ENCODE measurements at places on chromosomes 1 and 21. TPM values are rescaled to one million over a fixed set of nuclear protein-coding genes. Genes with fewer than 3 reads are reported as not detected.

SIK1 gene
- total RNA-seq, result 8.1 TPM

LINGO4 gene
- total RNA-seq, result not detected

DNA sequence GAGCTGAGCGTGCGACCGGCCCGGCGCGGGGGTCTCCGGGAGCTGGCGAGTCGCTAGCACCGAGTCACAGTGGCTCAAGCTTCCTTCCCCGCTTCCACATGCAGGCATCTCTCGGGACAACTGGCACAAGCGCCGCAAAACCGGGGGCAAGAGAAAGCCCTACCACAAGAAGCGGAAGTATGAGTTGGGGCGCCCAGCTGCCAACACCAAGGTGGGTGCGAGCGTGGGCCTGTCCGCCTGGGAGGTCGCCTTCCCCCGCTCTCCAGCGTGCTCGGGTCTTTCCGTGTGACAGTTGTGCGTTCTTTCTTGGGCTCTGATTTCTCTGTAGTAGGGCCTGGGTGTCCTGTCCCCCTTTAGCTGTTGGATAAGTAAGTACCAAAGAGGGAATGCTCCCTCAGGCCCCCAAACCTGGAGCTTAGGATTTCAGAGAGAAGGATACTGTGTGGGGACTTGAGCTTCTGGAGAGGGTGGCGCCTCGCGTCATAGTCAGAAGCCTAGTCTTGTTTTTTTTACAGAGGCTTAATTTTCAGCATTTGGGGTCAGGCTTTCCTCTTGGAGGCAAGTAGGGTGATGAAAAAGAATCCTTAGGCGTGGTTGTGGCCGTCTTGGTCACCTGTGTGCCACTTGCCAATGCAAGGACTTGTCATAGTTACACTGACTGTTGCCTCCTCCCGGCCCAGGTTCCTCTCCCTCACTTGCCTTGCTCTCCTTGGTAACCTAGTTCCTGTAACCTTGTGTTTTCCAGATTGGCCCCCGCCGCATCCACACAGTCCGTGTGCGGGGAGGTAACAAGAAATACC is 790 bp downstream of the RPS8 start:
- no peak for DNase-seq
- peak overlapping the region; percentile 94 for H3K4me3 ChIP-seq
- H3K27me3 ChIP-seq, result no peaks in the 10 kb centered on the region
- H3K4me1 ChIP-seq, result peaks cover 18% of the 10 kb centered on the region
- H3K36me3 ChIP-seq, result peaks cover 23% of the 10 kb centered on the region
- peak overlapping the region; percentile 93 for H3K27ac ChIP-seq

GRCh38 chr1:79737193-79737592 is 730.7 kb upstream of the ADGRL4 start:
- DNase-seq, result no peak
- no peak overlapping the region for H3K4me3 ChIP-seq
- no peaks in the 10 kb centered on the region for H3K36me3 ChIP-seq
- H3K27ac ChIP-seq, result no peak overlapping the region

GRCh38 chr1:94726981-94727685 is 93.0 kb upstream of the SLC44A3 start:
- no peaks in the 10 kb centered on the region for H3K27me3 ChIP-seq
- H3K36me3 ChIP-seq, result peaks cover 35% of the 10 kb centered on the region
- no peak overlapping the region for H3K27ac ChIP-seq
- no peak overlapping the region for H3K4me3 ChIP-seq
- peaks cover 3% of the 10 kb centered on the region for H3K4me1 ChIP-seq

DNA sequence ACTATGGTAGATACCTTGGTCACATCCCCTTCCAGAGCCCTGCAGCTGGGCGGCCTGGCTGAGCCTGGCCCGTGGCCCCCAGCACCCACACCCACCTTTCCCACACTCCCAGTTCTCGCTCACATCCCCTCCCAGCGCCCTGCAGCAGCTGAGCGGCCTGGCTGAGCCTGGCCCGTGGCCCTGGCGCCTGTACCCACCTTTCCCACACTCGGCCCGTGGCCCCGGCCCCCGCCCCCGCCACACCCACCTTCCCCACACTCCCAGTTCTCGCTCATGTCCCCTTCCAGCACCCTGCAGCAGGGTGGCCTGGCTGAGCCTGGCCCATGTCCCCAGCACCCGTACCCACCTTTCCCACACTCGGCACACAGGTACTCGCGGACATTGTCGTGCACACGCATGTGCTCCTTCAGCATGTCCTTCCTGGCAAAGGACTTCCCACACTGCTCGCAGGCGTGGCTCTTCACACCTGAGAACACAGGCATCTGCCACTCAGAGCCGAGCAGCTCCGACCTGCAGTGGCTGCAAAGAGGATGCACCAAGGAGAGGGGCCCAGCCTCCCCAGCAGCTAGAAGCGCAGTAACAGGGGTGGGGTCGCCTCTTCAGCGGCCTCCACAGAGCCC is 52.5 kb upstream of the RIPK4 start:
- H3K4me1 ChIP-seq, result peaks cover 1% of the 10 kb centered on the region
- no peak overlapping the region for H3K27ac ChIP-seq
- H3K27me3 ChIP-seq, result no peaks in the 10 kb centered on the region
- no peak for DNase-seq

DNA sequence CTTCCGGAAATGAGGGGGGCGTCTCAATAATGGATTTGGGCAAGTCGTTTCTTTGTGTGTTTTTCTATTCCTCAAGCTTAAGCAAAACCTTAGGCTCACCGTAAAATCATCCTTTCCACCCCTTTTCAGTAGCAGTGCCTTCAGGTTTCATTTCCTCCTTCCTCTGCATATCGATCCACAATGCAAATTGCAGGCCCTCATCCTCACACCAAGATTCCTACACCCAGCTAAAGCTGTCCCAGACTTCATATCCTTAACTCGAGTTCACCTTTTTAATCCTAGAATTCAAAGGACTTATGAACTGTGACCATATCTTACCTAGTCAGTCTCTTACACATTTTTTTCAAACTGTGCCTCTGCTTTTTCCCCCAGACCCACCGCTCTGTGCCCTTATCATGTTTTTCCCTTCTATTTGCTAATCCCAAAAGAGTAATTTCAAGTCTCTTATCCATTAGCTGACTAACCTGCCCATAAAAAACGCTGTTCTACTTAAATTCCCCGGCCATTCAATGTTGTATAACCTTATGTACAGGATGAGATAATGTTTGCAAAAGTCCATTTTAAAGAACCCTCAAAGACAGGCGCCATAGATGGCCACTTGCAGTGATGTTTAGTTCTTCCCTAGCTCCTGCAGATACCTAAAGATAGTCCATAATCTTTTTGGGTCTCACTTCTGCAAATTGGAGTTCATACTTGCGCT is 1.5 kb downstream of the AKIRIN1 start:
- DNase-seq, result no peak
- H3K27me3 ChIP-seq, result no peaks in the 10 kb centered on the region
- H3K4me1 ChIP-seq, result peaks cover 40% of the 10 kb centered on the region
- H3K4me3 ChIP-seq, result peak overlapping the region; percentile 80
- H3K27ac ChIP-seq, result peak overlapping the region; percentile 93
